ENCODE measurements at places on chromosomes 4 and X.

GRCh38 chr4:147975933-147976928, 244.3 kb downstream of the ARHGAP10 start:
- no peak for DNase-seq

DNA sequence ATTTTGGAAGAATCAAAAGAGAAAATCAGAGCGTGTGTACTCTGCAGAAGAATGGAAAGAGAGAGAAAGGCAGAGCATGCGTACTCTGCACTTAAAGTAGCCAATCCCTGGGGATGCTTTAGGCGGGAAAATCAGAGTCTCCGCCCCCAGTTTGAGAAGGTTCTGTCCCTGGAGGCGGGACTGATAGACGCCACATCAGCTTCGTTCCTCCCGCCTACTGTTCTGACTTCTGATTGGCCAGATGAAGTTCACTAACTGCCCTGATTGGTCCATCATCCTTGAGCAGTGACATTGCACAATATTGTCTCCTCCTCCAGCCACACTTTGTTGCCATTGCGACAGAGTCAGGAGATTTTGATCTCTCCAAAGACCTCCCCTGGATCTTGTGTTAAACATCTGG, 23.8 kb downstream of the SSX1 start:
- no peak for DNase-seq

DNA sequence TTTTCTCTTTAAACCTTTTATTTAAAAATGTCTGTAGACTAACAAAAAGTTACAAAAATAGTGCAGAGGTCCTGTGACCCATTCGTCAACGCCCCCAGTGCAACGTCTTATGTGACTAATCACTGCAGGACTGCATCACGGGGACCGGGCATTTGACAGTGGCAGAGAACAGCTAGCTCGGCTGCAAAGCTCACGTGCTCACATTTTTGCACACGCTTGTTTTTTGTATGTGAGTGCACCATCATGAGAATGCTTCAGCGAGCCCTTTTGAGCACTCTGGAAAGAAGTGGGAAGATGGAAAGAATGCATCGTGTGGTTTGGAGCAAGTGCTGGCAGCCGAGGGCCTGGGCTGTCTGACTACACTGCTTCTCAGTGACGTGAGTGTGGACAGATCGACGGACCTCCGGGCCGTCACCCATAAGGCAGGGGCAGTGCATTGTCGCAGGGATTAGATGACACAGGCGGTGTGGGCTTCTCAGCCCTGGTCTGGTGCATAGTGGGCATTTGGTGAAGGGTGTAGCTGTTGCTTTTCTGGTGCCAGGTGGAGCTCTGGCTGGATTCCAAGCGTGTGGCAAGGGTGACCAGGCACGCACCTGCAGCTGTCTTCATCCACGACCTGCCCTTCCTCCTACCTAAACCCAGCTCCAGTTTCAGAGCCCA, 17.7 kb downstream of the SPON2 start:
- no peak for DNase-seq

DNA sequence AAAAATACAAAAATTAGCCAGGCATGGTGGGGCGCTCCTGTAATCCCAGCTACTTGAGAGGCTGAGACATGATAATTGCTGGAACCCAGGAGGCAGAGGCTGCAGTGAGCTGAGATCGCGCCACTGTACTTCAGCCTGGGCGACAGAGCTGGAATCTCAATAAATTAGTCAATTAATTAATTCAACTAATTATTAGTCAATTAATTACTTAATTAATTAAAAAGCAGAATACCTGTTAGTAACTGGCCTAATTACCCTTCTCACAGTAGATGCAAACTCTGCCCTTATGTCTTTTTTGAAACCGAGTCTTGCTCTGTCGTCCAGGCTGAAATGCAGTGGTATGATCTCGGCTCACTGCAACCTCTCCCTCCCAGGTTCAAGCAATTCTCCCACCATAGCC, 261.2 kb downstream of the ASMT start:
- no peak for DNase-seq

GRCh38 chr4:14524276-14524675, 478.0 kb upstream of the CPEB2 start:
- DNase-seq = no peak

DNA sequence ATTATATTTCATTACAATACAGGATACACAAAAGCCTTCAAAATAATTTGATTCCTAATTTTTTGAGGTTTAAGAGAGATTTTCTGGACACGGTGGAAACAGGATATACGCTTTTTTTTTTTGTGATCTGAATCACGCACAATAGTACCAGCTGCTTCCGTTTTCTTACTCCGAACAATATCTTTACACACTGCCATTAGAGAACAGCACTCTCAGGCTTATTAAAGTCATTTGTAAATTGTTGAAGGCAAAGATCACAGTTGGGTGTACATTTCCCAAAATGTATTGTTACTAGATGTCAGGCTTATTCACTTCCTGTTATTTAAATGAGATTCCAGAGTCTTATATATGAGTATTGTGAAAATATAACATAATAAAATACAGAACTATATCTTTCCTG, 71.5 kb downstream of the TMEM47 start:
- no peak for DNase-seq

- DNase-seq = no peak
Measured at GRCh38 chr4:154368060-154368459, 123.5 kb downstream of the DCHS2 start.

GRCh38 chr4:128513664-128514484, 226.3 kb upstream of the PGRMC2 start:
- DNase-seq = no peak

- DNase-seq = no peak
Measured at GRCh38 chr4:169311643-169312365, 41.0 kb upstream of the SH3RF1 start.

- no peak for DNase-seq
Measured at GRCh38 chr4:96736352-96736889, 896.5 kb downstream of the PDHA2 start.
